Brain microvascular endothelial cell (primary cell): ENCODE measurements at places on chromosomes 13 and 19.

DNA sequence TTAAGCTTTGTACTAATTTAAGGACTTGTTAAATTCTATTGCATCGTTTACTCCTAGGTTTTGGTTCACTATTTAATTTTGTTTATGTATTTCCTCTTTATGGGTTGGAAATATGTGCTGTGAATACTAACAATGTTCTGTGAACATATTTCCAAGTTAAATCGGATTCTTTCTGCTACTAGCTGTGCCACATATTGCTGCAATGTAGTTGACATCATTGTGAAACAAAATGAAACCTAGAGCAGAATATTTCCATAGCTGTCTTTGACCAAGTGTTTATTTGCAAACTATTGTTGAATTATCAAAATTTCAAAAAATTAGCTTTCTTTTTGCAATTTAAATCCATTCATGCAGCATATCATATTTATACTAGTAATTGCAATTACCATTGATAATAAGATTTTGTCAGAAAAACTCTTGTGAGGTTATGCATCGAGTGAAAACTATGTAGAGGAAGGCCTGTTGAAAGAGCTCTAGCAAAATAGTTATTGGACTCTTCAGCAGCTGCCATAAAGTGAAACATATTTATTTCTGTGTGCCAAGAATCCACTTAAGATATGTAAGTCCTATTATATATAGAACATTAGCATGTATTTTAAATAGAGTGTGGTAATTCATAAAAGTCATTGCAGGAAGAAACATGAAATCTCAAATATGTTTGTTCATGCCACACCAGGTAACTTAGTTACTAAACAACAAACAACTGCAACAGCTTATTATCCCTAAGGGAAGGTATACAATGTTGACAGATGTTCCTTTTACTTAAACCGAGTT lies 575.1 kb downstream of the SLITRK6 start:
- DNase-seq, result no peak

- no peak for DNase-seq
These were observed 128.2 kb downstream of the PCDH9 start for GRCh38 chr13:67101730-67102467.

DNA sequence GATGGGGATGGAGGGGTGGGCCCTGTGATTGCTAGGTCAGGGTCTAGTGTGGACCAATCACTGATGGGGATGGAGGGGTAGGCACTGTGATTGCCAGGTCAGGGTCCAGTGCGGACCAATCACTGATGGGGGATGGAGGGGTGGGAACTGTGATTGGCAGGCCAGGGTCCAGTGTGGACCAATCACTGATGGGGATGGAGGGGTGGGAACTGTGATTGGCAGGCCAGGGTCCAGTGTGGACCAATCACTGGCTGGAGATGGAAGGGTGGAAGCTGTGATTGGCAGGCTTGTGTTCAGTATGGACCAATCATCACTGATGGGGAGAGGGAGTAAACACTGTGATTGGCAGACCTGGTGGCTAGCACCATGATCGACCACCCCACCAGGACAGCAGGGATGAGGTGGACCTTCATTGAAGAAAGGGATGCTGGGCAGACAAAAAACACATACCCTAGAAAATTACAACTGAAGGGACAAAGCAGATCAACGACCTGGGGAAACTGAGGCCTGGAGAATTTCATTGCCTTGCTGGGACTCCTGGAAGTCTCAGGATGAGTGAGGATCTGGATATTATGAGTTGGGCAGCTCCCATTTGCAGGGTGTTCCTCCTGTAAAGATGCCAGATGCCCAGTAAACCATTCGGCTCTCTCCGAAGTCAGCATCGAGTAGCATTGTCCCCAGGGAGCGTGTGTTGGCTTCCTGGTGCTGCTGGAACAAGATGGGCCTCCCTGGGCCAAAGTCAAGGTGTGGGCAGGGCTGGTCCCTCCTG lies 15.5 kb downstream of the TMPRSS9 start:
- no peak for DNase-seq

DNA sequence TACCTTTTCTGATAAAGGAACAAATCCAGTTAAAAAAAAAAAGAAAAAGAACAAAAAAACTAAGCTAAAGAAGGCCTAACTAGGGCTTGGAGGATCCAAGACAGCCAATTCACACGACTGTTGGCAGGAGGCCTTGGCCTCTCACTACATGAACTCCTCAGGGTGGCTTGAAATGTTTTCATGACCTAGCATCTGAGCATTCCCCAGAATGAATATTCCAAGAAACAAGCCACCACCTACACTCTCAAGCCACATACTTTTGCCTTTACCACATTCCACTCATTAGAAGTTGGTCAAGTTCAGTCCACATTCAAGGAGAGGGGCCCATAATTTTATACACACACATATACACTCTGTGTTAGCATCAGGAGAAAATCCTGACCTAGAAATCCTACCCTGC lies 97.6 kb upstream of the SIAH3 start:
- no peak for DNase-seq

DNA sequence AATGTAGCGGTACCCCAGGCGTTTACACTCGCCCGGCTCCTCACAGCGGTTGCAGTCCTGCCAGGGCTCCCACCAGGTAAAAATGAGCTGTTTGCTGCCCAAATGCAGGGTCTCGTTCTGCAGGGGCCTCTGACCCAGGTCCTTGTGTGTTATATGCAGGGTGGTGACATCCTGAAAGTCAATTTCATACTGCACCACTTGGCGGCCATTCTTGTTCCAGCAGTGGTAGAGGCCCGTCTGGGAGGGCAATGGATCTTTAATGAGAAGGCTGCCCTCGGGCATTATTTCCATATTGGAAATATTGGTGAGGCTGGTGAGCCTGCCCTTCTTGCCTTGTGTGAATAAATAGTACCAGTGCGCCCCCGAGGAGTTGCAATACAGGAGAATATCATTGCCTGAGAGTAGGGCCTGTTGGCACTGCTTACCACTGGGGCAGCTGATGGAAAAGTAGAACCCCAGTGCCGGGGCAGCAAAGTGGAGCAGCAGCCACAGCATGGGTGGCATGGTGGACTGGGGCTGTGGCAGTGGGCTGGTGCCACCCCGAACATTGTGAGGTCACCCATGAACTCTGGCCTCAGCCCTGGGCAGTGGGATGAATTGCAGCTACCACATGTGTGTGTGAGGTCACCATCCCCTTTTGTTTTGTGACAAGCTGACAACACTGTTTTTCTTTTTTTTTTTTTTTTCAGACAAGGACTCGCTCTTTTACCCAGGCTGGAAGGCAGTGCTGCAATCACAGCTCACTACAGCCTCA lies at the start of gene FAM187B:
Gene FAM187B (minus strand): TSS at position 563 of the 754 bp plus-strand sequence. CDS start 59 bp downstream, at position 504.
- DNase-seq, result no peak

- DNase-seq, result no peak
These were observed 111.2 kb upstream of the SGCG start for GRCh38 chr13:23069566-23069965.

DNA sequence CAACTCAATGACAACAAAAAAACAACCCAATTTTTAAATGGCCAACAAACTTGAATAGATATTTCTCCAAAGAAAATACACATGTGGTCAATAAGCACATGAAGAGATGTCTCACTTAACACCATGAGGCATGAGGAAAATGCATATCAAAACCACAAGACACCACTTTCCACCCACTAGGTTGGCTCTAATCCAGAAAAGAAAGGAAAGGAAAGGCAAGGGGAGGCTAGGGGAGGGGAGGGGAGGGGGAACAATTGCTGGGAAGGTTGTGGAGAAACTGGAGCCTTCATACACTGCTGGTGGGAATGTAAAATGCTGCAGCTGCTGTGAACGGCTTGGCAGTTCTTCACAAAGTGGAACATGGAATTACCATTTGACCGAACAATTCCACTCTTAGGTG lies 854.3 kb downstream of the UQCRFS1 start:
- no peak for DNase-seq

GRCh38 chr19:2603334-2603733 lies 99.2 kb downstream of the GNG7 start:
- DNase-seq, result peak; percentile 34

- DNase-seq, result no peak
These were observed 4.3 kb downstream of the BBC3 start for GRCh38 chr19:47226426-47227351.

- DNase-seq, result peak; percentile 68
These were observed at the start of gene MAST3 for GRCh38 chr19:18097217-18097992. Gene MAST3 (plus strand): TSS chr19:18097778. CDS start chr19:18097793, 15 bp downstream.
